ENCODE measurements at places on chromosomes 4 and X.

GRCh38 chrX:109880629-109881028 is 122.3 kb upstream of the TMEM164 start:
- DNase-seq = no peak

- no peak for DNase-seq
Observed at GRCh38 chr4:165874791-165875371, 1.8 kb downstream of the TLL1 start.

DNA sequence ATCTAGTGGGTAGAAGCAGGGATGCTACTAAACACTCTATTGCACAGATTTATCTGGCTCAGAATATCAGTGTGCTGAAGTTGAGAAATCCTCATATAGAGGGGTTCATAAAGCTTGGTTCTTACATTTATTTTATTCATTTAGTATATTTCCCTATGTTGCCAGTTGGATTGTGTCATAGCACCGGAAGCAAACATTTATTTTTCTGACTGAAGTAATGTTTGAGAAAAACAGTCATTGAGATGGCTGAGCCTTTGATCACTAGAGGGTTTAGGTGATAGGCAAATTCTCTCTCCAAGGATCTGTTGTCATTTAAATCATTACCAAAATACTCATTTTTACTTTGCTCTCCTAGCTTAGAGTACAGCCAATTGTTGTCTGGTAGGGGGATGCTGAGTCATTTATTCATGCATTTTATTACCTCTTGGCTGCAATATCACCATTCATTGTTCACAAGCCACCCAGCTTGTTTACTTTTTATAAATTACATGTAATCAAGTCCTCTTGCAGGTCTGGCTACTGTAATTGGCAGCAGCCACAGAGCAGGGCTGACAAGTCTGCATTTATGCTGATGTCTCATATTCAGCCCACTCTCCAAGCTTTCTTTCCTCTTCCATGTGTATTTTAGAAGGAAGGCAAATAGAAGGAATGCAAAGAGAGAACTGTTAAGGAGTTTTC is 15.2 kb downstream of the GAB1 start:
- no peak for DNase-seq

DNA sequence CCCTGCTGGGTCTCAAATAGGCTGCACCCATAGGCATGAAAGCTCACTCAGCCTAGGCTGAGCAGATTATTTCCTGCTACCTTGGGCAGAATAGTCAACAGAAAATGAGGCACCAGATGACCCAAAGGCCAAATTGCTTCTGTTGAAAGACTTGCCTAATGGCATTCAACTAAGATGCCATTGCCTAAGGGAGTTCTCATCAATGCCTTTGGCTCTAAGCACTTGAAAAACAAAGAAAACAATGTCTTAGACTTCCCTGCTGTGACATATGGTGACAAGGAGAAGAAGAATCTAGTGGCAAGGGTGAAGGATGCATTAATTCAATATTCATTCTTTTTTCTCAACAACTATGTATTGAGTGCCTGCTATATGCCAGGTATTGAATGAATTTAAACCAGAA is 25.7 kb upstream of the PCDH19 start:
- no peak for DNase-seq

GRCh38 chr4:19230906-19231545 is 1020.7 kb upstream of the SLIT2 start:
- no peak for DNase-seq

DNA sequence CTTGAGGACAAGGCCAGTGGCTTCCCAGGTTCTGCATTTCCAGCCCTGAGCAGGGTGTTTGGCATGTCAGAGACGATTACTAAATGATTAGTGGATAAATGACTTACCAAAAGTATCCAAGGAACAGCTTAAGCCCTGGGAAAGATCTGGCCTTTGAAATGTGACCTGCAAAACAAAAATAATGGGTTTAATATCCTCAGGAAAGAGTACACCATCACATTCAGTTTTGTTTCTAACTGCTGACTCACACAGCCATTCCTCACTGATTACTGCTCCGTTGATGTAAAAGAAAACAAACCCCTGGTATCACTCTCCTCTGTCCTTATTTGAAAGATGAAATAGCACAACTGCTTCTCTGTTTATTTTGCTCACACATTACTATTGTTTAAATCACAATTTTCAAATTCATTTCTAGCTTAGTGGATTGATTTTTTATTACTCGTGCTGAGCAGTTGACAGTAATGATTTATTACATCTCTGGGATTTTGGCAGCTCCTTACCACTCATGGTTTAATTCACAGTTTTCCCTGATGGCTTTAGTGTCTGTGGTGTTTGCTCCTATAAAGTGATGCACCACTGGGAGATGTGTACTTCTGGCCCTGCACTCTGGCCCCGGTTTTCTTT is 117.0 kb downstream of the CBLL2 start:
- no peak for DNase-seq

DNA sequence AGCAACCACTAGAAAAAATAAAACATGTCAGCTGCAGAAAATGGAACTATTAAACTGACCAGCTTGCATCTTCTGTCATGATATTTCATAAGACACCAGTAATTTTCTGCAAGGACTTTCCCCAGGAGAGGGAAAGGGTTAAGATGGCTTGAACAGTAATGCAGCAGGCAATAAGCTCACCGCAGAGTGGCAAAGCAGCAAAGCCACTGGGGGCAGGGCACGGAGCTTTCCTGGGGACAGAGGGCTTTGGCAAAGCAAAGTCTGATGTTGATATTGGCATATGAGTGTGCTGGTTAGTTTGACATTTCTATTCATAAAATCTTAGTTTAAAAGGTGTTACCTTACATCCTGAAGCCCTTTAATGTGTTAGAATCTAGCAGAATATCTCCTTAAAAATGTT is 55.1 kb upstream of the NAP1L5 start:
- DNase-seq = no peak

DNA sequence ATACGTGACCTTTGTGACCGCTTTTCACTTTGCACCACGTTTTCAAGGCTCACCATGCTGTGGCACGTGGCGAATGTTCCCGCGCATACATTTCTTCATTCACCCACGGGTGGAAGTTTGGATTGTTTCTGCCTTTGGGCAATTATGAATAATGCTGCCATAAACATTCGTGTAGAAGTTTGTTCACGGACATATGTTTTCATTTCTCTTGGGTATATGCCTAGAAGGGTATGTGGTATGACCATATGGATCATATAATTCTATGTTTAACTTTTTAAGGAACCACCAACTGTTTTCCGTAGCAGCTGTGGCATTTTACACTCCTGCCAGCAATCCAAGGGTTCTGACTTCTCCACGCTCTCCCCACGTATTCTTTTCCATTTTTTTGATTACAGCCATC is 60.9 kb upstream of the MXD4 start:
- DNase-seq = peak; percentile 20

GRCh38 chr4:30632751-30633150 is 87.4 kb upstream of the PCDH7 start:
- DNase-seq = no peak

GRCh38 chrX:117936118-117936517 is 180.5 kb downstream of the KLHL13 start:
- DNase-seq = no peak

DNA sequence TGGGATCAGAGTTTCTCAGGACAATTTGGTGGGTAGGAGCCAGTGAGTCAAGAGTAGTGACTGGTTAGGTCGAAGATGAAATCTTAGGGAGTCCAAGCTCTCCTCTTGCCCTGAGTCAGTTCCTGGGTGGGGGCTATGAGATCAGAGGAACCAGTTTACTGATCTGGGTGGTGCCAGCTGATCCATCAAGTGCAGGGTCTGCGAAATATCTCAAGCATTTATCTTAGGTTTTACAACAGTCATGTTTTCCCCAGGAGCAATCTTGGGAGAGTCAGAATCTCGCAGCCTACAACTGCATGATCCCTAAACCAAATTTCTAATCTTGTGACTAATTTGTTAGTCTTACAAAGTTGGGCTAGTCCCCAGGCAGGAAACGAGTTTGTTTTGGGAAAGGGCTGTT is 1833.2 kb upstream of the PCDH7 start:
- no peak for DNase-seq

GRCh38 chrX:46407753-46408130 is 137.5 kb downstream of the ZNF674 start:
- no peak for DNase-seq

DNA sequence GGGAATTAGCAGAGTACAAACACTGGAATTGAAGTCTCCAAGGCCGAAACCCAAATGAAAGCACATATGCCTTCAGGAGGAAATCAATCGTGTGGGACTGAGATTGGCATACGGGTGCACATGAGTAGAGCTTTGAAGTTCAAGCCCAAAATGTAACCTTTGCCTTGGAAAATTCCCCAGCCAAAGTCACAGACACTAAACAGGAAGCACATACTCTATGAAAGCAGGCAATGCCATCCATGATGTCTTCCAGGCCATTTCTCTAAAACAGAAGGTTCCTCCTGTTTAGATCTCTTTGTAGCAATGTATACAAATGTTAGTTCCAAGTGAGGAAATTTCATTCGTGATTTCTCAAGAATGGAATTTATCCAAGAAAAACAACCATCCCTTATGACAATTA is 162.5 kb downstream of the COL4A6 start:
- no peak for DNase-seq

DNA sequence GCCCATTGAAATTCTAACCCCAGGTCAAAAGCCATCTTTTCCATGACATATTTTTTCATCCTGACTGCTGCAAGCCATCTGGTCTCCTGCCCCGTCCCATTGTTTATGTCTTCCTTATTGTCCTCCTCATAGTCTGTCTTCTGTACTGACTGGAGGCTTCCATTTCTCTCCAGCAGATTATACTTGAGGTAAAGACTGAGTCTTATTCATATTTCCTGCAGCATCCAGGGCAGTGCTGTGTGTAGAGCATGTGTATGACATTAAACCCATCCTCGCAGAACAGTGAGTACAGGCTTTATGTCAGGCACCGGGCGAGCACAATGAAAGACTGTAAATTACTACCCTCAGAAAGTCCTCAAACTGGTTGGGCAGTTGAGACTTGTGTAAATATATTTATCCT is 275.1 kb downstream of the C4orf33 start:
- DNase-seq = no peak

DNA sequence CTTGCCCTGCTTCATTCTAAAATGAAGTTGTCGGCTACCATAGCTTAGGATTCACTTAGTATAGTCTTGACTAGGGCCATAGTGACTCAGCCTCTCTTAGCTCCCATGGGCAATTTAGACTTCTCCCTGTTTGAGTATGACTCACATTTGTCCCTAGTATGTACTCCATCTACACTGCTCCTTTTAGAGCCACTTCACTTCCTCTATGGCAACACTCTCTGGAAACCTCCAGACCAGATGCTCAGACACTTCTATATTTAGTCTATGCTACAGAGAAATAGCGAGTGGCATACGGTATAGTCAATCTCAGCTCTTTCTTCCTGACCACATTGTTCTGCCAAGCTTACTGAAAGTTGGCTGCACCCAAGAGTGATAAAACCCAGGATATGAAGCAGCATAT is 11.2 kb downstream of the MEPE start:
- no peak for DNase-seq

GRCh38 chr4:146329050-146329716 is 114.8 kb downstream of the REELD1 start:
- DNase-seq = no peak

GRCh38 chrX:47854474-47854873 is 17.8 kb downstream of the ZNF81 start:
- DNase-seq = no peak

DNA sequence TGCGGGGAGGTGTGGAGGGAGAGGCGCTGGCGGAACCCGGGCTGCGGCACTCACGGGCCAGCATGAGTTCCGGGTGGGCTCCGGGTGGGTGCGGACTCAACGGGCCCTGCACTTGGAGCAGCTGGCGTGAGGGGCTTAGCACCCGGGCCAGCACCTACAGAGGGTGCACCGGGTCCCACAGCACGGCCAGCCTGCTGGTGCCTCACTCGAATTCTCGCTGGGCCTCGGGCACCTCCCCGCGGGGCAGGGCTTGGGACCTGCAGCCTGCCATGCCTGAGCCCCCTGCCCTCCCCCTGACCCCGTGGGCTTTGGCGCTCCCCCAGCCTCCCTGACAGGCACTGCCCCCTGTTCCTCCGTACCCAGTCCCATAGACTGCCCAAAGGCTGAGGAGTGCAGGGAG is 10.8 kb upstream of the CAMK2D start:
- no peak for DNase-seq

DNA sequence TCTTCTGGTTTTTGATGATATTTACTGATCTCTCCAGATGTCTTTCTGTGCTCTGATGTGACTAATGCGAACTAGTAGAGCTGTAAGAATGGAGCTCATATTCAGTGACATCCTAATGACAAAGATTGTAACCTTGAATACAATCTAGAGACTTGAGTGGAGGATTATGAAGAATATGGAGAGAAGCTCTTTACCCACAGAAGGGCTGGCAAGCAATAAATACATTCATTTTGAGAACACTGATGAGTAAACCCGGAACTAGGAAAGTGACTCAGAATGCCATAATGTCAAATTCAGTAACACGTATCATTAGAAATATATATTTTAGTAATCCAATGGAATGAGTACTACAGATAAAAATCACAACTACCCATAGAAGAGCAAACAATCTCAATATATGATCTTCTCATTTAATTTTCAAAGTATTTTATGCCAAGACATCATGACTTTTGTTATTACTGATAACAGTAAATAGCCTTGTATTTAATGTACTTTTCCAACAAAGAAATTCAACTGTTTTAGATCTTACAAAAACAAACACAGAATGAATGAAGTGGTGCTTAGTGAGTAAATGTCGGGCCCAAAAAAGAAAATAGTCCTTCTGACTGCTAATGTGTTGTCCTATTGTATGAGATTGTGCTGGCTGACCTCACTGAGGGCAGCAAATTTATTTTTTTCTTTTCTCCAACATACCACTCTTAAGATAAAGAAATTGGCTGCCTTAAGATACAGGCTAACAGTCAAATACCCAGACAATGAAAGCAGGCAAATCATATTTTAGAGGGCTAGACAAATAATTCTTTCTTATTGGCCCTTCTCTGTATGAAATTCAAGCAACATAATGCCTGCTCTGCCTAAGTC is 49.2 kb upstream of the HDAC8 start:
- no peak for DNase-seq

DNA sequence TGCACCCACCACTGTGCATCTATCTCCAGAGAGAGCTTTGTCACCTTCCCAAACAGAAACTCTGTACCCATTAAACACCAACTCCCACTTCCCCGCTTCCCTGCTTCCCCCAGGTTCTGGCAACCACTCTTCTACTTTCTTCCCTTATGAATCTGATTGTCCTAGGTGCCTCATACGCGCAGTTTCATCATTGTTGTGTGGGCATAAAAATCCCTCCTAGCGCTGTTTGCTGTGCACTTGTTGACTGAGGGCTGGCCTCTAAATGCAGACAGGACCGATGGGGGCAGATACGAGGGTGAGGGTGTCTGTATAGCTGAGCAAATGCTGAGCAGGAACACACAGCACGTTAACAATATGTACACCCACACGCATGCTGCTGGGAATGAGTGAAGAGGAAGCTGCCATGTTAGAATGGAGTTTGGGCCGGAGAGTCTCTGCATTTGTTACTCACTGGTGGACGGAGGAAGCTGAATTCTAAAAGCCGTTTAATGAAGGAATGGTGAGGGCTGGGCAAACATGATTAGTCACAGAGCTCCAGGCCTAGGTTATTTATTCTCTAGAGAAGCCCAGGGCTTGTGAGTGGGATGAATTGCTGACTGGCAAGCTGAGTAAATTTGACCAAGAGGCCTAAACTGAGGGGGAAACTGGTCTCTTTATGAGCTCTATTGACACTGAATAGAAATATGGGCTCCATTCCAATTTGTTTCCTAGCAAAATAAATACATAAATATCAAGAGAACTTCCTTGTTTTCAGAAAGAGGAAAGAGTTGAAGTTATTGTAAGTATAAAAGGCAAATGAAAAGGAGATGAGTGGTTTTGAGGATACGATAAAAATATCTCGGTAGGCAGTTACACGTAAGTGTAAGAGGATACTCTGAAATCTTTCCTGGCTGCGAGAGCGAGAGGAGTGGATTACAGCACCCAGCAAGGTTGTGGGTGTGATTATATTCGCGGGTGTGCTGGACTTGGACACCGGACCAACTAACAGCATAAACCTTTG is 95.9 kb upstream of the RPS6KA3 start:
- DNase-seq = no peak

Measured in DMS 273 treated with DMSO at 0.1 percent for 48 hours (cell line).